ENCODE measurements at places on chromosomes 3 and 15.
A peak's percentile ranks its signal among the peaks of the same experiment; 100 is the strongest.

DNA sequence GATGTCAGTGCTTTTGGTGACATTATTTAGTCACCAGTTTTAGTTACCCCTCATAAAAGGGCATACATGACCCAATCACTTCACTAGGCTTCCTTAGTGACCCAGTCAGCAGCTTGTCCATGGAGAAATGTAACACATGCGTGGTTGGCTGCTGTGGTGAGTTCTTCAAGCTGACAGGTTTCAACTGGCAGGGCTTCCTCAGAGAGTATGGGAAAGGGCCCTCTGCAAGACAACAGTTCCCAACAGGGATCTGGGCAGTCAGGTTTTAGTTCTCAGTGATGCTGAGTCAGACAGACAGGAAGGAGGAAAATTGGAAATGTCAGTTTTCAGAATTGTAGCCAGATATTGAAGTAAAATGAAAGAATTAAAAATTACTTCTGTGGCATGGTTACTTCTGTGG lies 282.5 kb downstream of the TBL1XR1 start:
- no peak for DNase-seq

GRCh38 chr3:190862209-190863118 lies at the start of gene GMNC:
Gene GMNC (minus strand): TSS chr3:190862694. CDS start chr3:190862615, 79 bp downstream.
- DNase-seq: peak; percentile 70

- no peak for DNase-seq
Observed at GRCh38 chr3:171995486-171995885, 43.9 kb upstream of the FNDC3B start.

- DNase-seq: no peak
Observed at GRCh38 chr3:125643172-125643571, 47.9 kb upstream of the OSBPL11 start.

- no peak for DNase-seq
Observed at GRCh38 chr3:160005004-160005403, 16.4 kb downstream of the IL12A start.

- no peak for DNase-seq
Observed at GRCh38 chr3:33722626-33723370, 4.7 kb upstream of the CLASP2 start.

DNA sequence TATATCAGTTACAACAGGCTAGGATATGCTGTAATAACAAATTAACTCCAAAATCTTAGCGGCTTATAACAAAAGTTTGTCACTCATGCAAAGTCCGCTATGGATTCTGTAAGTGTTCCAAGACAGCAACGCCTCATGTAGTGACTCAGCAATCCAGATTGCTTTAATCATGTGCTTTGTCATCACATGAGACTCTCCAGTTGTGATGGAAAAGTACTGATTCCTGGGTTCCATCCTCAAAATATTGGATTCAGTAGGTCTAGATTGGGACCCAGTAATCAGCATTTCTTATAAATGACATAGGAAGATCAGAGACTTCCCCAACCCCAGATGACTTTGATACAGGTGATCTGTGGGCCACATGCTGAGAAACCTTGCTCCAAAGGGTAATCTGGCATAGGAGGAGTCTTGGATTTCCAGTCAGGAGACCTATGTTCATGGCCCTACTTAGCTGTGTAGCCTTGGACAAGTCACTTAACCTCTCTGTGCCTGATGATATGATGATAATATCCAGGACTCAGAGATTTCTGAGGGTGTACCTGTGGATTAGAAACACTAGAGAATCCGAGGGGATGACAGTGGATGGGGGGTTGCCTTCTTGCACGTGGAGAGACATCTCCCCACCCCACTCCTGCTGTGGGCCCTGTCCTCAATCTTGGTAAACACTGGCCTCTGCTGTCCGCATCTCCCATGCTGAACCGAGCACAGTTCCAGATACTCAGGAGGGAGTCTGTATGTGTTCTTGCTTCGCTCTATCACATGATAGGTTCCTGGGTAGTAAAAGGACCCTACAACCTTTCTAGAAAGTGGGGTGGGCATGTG lies 65.5 kb downstream of the CORO2B start:
- peak; percentile 13 for DNase-seq

DNA sequence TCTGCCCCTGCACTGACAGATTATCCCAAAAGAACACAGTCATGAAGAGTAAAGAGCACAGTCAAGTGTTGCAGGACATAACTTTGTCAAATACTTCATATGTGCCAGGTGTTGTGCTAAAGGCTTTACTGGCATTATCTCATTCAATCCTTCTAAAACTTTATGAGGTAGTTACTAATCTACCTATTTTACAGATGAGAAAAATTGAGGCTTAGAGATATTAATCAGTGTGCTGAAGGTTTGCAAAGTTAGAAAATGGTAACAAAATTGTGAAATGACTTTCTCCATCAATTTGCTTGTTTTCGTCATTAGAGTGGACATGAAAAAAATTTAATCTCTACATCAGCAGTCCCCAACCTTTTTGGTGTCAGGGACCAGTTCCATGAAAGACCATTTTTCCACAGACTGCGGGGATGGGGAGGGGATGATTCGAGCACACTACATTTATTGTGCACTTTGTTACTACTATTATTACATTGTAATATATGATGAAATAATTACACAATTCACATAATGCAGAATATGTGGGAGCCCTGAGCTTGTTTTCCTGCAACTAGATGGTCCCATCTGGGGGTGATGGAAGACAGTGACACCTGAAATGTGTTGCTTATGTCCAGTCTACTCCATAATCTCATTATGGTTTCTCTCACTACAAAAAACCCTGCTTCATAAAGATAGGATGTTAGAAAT lies 8.6 kb upstream of the CAPN7 start:
- no peak for DNase-seq

DNA sequence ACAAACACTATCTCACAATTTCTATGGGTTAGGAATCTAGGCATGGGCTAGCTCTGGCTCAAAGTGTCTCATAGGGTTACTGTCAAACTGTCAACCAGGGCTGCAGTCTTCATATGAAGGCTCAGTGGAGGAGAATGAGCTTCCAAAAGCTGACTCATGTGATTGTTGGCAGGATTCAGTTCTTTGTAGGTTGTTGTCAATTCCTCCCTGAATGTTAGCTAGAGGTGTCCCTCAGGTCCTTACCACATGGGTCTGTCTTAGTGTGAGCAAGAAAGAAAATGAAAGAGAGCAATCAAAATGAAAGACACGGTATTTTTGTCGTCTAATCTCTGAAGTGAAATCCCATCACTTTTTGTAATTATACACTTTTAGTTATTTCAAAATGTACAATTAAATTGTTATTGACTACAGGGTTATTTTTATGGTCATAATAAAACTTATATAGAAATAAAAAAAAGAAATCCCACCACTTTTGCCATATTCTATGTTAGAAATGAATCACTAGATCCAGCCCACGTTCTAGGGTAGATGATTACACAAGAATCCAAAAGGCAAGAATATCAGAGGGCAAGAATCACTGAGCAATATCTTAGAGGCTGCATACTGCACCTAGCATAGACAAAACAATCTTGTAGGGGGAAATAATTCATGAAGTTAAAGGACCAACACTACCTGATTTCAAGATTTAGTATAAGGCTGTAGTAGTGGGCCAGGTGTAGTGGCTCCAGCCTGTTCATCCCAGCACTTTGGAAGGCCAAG lies 8.4 kb downstream of the ACSBG1 start:
- no peak for DNase-seq

DNA sequence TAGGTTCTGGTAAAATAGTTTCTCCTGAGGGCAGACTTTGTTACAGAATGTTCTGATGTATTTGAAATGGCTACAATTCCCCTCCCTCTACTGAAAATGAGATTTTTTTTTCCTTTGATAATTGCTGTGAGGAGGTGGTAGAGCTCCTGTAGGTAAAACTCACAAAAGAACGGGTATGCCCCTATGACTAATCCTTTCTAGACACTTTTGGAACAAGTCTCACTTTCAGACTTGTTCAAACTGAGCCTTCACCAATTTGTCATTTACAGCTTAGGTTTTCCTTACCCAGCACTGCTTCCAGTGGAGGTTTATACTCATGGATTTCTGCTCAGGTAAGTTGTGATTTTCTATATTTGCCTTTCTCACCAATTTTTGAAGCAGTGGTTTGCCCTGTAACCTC lies 115.6 kb downstream of the NLGN1 start:
- DNase-seq: no peak

DNA sequence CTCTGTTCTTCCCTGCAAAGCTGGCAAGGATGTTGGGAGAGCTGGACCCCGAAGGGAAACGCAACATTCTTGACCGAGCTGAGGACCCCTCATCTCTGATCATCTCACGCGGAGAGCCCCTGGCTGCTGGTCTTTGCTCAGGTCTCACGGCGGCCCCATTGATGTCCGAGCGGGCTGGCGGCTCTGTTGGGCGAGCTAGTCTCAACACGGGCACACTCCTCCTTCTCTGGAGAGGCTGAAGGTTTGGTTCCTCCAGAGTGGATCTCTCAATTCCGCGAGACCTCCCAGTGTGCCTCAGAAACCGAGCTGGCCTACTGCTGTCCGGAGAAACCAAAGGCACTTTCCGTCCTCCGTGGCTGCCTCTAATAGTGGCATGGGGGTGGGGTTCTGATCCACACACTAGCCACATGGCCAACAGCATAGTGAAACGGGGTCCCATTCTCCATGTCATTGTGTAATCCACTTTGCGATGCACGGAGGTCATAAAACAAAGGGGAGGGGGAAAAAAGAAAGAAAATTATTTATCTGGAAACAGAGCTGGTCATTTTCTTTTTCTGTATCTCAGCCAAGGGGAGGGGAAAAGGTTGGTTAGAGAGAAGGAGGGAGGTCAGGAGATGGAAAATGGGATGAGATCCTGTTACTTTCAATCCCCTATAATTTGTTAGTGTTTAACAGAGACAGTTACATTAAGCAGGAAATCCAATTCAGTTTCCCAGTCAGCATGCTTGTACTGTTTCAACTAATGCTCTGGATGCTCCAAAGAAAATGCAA lies 1.3 kb downstream of the CCDC80 start:
- no peak for DNase-seq

DNA sequence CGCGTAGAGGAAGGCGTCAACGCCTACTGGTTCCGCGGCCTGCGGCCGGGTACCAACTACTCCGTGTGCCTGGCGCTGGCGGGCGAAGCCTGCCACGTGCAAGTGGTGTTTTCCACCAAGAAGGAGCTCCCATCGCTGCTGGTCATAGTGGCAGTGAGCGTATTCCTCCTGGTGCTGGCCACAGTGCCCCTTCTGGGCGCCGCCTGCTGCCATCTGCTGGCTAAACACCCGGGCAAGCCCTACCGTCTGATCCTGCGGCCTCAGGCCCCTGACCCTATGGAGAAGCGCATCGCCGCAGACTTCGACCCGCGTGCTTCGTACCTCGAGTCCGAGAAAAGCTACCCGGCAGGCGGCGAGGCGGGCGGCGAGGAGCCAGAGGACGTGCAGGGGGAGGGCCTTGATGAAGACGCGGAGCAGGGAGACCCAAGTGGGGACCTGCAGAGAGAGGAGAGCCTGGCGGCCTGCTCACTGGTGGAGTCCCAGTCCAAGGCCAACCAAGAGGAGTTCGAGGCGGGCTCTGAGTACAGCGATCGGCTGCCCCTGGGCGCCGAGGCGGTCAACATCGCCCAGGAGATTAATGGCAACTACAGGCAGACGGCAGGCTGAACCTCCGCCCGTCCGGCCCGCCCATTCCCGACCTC lies 4.1 kb downstream of the ISLR2 start:
- no peak for DNase-seq

- DNase-seq: no peak
Observed at GRCh38 chr15:62929000-62929357, 113.6 kb upstream of the TPM1 start.

GRCh38 chr3:119359476-119360326 lies 65.5 kb downstream of the ARHGAP31 start:
- DNase-seq: no peak

- DNase-seq: no peak
Observed at GRCh38 chr3:47002171-47003055, 22.9 kb downstream of the NBEAL2 start.

GRCh38 chr15:92050220-92050898 lies 196.9 kb downstream of the SLCO3A1 start:
- no peak for DNase-seq

- no peak for DNase-seq
Observed at GRCh38 chr3:142650001-142650693, 54.0 kb downstream of the PLS1 start.

DNA sequence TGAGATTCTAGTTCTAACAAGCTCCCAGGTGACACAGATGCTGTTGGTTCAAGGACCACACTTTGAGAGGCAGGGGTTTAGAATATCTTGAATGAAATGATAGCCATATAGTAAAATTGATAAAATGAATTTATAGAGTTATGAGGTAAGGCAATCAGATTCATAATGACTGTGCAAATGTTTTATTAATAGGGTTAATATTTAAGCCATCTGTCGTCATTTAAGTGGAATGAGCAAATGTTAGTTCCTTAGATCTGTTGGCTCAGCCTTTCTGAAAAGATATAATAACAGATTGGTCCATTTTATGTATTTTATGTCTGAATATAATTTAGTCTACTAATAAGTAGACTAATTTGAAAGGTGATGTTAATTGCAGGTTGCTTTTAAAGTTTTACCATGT lies 12.9 kb downstream of the REC114 start:
- no peak for DNase-seq

- DNase-seq: no peak
Observed at GRCh38 chr3:105157766-105158085, 209.0 kb upstream of the ALCAM start.

GRCh38 chr3:181610083-181610972 lies 101.4 kb upstream of the SOX2 start:
- no peak for DNase-seq

GRCh38 chr3:166864473-166865467 lies 515.3 kb downstream of the ZBBX start:
- DNase-seq: no peak

DNA sequence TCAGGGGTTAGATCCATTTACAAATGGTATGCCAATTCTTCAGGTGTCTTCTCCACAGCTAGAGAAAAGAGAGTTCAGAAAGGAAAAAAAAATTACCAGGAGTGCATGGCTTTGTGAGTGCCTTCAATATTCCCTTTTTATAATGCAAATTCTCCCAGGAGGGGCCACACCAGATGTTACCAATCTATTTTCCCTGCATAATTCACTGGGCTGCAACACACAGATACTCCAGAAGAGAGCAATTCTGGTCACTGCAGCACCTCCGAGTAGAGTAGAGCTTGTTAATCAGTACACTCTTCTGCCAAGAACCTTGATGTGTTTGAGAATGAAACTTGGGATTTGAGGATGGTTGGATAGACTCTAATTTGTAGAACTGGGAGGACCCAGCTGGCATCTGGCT lies 80.7 kb upstream of the SPRED1 start:
- no peak for DNase-seq

DNA sequence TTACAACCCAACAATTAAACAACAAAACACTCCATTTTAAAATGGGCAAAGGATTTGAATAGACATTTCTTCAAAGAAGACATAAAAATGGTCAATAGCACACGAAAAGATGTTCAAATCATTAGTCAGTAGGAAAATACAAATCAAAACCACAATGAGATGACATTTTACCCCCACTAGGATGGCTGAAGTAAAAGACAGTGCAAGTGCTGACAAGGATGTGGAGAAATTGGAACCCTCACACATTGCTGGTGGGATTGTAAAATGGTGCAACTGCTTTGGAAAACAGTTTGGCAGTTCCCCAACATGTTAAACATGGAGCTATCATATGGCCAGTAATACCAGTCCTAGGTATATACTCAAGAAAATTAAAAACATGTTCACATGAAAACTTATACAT lies 11.6 kb downstream of the GALNT15 start:
- no peak for DNase-seq

Data from SW480 (cell line).